Suprapubic skin (tissue), 4 donors: ENCODE measurements at places on chromosomes 7 and 10.

- DNase-seq: no peak
Measured at GRCh38 chr10:24463611-24464426, 254.9 kb downstream of the KIAA1217 start.

DNA sequence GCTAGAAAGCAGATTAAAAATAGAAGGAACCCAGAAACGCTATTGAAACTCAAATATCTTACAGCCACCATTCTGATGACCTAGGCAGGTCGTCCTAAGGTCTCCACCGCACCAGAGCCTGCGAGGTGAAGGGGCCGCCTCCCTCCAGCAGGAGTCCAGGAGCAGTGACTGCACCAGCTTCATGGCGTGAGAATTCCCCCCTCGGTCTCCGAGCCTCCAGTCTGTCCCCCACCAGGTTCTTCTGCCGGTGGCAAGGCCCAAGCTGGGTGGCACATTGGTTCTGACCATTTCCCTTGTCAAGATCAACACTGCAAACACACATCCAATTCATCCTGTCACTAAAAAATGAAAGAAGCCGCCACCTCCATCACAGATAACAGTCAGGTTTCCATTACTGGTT, 98.7 kb downstream of the DIP2C start:
- DNase-seq: no peak

DNA sequence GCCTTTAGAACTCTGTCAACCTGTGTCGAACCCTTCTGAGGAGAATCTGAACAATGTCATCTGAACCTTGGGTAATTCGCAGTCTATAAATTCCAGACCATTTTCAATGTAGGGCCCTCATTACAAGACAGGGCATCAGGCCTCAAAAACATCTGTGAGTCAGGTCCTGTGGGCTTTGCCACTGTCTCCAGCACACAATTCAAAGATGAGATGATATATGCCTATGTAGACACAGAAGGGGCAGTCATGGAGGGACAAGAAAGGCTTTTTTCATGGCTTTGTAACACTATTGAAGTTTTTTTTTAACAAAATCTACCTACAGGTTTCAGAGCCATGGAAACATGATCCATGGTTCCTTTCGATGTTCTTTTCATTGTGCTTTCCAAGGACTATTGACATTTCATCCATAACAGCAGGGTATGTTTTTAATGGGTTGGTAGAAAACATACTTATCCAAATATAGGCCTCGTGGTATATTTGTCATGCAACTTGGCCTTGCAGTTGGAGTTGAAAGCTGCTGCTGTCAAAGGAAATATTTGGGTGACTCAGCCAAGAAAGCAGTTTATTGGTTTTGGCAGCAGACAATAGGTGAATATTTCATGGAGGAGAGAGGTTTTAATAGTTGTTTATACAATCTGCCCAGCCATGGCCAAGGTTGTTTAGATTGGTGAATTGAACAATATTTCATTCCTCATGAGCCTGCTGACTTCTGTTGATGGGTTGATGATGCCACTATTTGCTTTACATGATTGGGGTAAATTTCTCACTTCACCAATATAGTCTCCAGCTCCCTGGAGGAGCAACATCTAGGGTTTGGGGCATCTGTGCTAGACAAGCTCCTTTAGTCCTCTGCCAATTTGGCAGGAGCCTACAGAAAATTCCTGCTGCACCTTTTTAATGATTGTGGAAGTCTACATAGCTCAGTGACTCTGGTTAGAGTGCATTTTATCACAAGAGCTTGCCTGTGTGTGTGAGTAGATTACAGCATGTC, 158.4 kb upstream of the TMEM72 start:
- no peak for DNase-seq

DNA sequence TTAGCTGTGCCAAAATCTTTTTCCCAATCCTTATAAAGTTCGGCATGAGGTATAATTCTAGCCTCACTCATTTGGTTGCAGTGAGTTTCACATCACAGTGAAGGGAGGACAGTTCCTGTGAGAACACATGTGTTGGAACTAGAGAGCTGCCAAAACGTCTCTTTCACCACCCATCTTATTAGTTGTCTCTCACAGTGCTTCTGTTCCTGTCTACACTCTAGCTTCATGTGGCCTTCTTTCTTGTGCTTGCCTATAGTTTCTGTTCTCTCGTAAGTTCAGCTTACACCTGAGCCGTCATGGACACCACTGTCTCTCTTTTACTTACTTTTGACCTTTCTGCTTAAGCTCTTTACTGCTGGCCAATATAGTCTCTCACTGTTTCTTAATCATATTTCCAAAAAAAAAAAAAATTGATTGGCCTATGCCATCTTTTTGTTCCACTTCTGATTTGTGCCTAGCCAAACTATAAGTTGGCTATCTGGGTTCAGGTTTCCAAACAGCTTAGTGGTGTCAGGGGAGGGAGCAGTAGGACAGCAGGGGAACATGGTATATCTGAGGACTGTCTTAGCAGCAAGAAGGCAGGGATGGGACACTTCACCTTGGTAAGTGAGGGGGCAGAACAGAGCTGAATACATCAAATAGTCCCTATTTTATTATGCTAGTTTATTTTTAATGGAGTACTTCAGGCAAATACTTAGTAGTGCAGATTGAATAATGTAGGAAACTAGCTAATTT, 38.0 kb downstream of the ZNRF2 start:
- no peak for DNase-seq

- DNase-seq: no peak
Measured at GRCh38 chr7:25831062-25831691, 320.8 kb upstream of the NFE2L3 start.

GRCh38 chr7:117045927-117046710, 92.8 kb downstream of the ST7 start:
- DNase-seq: no peak

DNA sequence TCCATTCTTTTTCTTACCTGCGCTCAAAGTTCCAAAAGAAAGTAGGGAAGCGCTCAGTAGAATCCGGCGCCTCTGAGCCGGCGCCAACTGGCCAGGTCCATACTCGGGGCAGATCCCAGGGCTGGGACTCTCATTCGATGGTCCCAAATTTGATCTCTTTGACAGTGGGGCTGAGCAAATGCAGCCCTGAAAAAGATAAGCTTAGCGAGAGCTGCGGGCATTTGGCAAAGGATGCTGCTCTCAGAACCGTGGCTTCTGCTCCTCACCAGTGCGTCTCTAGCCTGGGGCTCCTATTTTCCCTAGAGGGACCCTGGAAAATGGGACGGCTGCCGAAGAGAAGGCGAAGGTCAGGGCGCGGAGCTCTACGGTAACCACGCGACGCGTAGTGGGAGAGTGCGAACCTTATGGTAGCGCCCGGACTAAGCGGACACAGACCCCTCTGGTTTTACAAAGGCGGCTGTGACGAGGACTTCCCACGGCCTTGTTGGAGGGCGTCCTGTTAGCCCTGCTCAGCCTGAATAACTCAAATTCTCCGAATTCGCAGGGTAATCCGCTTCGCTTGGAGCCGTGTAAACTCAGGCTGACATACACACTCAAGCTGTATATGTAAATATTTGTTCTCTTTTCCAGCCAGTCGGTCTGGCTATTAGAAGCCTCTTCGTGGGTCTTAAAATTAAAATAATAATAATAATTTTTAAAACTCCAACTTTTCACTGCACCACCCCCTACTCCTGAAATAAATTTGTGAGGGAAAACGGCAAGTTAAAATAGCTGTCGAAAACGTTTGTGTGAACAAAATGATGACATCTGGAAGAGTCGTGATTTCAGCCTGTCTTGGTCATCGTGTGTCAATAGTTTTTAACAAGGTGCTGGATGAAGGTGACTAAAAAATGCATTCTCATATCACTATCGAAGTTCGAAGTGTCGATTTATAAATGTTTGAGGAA, 869 bp upstream of the TBX20 start:
- no peak for DNase-seq

DNA sequence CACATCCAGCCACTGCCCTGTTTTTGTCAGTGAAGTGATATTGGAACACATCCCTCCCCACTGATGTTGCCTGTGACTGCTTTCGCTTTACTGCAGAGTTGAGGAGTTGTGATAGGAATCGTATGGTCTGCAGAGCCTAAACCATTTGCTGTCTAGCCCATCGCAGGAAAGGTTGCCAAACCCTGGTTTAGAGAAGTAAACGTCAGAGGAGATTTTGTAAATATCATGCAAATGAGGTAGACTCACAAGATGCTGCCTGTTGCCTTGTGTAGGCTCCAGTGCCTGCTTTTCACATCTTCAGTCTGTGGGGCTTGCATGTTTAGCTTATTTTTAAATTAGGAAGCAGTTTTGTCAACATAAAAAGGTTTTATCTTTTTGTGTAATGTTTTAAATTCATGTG, 107.1 kb downstream of the TRRAP start:
- DNase-seq: peak; percentile 8

DNA sequence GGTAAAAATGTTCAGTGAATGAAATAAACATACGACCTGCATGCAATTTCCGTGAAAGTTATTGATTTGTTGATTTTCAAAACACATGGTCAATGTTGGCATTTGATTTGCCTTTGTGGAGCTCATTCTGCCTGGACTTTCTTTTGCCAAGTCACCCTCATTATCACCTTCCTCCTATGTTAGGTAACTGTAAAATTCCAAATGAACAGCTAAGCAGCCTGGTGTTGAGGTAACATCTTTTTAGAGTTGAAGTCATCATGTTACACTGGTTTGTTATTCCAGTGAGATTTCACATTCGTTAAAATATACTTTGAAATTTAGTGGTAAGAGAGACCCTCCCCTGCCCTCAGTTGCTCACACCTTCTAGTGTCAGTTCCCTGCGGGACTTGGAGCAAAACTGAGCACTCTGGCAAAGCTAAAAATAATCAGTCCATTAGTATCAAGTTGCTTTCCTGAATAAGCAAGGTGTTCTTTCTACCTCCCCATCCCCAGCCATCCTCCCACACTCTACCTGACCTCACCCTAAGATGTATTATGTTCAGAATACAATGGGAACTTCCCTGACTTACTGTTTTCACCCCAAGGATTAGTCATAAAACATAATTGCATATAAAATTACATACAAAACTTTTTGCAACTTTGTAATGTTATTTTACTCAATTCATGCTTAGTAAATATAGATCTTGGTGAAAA, 283.3 kb upstream of the SEMA3A start:
- DNase-seq: no peak

- DNase-seq: no peak
Measured at GRCh38 chr7:20438248-20438647, 107.5 kb downstream of the ITGB8 start.

GRCh38 chr10:11808808-11809207, 14.3 kb upstream of the PROSER2 start:
- no peak for DNase-seq

- no peak for DNase-seq
Measured at GRCh38 chr7:114789161-114789560, 132.7 kb upstream of the MDFIC start.

DNA sequence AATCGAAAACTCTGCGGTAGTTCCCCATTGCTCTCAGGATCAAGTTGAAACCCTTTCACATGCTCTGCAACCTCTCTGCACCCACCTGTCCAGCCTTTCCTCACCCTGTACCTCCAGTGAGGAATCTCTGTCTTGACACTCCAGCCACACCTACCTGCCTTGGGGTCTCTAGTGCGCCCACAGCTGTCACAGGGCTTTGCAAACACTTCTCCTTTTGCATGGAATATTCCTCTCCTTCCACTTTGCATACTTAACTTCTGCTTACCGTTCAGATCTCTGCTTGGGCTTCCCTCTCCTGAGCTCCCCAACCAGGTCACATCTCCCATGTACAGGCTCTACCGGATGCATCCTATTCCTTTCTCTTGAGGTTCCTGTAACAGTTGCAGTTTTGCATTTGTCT, 6.6 kb upstream of the ZYX start:
- DNase-seq: no peak

- DNase-seq: no peak
Measured at GRCh38 chr7:11609096-11609670, 222.8 kb downstream of the THSD7A start.
